ENCODE measurements at places on chromosomes 1 and 21.

- no peak for DNase-seq
Measured at GRCh38 chr1:115575661-115576060, 66.1 kb upstream of the VANGL1 start.

DNA sequence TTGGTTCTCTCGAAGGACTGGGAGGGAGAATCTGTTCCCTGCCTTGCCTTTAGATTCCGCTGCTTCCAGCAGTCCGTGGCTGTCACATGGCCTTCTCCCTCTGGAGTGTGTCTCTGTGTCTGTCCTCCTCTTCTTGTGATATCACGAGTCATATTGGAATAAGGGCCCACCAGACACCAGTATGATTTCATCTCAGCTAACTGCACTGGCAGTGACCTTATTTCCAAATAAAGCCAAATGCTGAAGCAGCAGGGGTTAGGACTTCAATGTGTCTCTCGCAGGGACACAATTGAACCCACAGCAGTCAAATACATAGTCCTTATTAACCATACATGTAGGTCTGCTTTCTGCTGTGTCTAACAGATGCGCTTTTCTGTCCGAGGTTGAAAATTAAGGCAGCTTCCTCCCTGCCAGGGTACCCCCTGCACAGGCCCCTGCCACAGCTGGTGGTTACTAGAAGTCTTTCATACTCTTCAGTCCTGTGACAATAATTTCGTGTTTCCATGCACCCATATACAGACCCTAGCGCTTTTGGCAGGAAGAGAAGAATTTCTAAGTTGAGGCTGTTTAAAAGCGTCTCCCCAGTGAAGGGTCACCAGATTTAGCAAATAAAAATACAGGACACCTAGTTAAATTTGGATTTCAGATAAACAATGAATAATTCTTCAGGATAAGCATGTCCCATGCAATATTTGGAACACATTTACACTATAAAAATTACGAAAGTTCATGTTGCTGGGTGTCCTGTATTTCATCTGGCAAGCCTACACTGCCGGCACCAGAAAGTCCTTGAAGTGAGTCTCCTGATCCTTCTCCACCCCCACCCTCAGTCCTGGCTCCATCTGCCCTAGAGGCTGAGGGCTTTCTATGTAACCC, 182.1 kb downstream of the ETS2 start:
- DNase-seq: no peak

DNA sequence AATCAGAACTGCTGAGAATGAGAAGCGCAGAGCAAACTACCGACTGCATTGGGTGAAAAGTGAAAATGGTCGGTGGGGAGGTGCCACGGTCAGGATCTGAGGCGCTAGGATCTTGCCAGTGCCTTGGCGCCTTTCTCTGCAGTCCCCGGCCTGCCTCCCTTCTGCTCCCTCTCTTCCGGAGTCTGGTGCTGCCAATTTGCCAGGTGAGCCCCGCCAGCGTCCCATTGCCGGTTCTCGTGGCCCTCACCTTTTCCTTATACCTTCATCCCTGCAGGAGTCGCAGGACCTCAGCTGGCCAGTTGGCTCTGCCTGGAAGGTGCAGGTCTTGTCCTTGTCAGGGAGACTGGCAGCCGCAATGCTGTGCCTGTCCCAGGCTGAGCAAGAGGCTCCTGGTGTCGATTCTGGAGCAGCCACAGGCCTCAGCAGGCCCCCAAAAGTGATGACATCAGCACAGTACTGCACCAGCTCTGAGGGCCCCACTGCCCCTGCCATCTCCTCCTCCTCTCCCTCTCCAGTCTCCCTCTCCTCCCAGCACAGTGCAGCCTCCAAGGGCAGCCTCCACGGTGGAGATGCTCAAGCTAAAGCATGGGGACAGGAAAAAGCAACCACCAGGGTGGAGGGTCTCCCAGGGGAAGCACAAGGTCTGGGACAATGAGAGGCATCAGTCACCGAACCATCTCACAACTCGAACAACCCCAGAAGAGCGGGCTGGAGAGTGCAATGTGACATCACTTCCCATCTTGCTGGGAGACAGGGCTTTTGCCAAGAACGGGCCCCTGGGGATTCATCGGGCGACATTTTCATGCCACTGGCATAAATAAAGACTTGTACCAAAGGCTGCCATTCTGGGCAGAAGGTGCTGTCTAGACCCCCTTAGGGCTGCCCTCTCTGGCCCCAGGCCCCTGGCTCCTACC, 37.1 kb upstream of the H6PD start:
- no peak for DNase-seq

GRCh38 chr1:223123011-223123610, 19.9 kb downstream of the TLR5 start:
- DNase-seq: no peak

DNA sequence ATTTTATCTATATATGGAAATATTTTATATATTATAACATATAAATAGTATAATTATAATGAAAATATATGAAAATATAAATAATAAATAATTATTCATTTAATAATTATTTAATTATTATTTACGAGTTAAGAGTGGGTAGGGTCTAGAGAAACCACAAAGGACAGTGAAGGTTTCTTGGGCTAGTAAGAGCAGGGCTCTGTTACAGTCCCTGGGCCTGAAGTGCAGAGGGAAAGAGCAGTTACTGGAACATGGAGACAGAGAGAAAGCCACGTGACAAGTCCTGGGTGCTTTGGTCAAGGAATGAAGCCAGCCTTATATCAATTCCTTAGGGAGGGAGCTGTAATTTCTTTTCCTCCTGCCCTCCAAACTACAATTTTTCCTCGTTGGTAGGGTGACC, 117.2 kb upstream of the OLIG2 start:
- no peak for DNase-seq

GRCh38 chr1:171160639-171161354, 24.3 kb upstream of the FMO2 start:
- DNase-seq: no peak

GRCh38 chr1:108028841-108029388, 63.9 kb upstream of the VAV3 start:
- no peak for DNase-seq

GRCh38 chr1:39936724-39937491, 18.0 kb upstream of the MFSD2A start:
- peak; percentile 29 for DNase-seq

GRCh38 chr1:30877205-30877912, 31.2 kb downstream of the SDC3 start:
- DNase-seq: no peak

GRCh38 chr1:66436378-66437135, 97.4 kb upstream of the SGIP1 start:
- peak; percentile 37 for DNase-seq
